ENCODE measurements at places on chromosomes 7 and 10. TPM values are rescaled to one million over a fixed set of nuclear protein-coding genes. Genes with fewer than 3 reads are reported as not detected.
A peak's percentile ranks its signal among the peaks of the same experiment; 100 is the strongest.

DNA sequence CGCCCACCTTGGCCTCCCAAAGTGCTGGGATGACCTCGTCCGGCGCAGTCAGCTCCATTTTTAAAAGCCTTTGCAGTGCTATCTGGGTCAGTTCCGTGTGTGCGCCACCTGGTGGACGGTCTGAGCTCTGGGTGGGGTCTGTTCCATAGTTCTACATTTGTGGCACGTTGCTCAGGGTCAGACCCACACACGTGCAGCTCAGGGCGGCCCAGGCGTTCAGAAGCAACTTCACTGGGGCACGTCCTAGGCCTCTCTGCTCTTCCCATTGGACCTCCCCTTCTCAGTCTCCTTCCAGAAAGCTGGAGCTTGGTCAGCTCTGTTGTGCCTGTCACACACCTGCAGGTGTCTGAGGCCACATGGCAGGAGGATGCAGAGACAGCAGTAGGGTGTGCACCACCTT lies 137.9 kb downstream of the DNAJB6 start:
- peak; percentile 40 for DNase-seq

- DNase-seq = no peak
Measured at GRCh38 chr7:91114232-91114631, 150.0 kb upstream of the FZD1 start.

- DNase-seq = no peak
Measured at GRCh38 chr10:99331207-99331803, 2.1 kb downstream of the CNNM1 start.

- no peak for DNase-seq
Measured at GRCh38 chr7:91039033-91039432, 225.2 kb upstream of the FZD1 start.

DNA sequence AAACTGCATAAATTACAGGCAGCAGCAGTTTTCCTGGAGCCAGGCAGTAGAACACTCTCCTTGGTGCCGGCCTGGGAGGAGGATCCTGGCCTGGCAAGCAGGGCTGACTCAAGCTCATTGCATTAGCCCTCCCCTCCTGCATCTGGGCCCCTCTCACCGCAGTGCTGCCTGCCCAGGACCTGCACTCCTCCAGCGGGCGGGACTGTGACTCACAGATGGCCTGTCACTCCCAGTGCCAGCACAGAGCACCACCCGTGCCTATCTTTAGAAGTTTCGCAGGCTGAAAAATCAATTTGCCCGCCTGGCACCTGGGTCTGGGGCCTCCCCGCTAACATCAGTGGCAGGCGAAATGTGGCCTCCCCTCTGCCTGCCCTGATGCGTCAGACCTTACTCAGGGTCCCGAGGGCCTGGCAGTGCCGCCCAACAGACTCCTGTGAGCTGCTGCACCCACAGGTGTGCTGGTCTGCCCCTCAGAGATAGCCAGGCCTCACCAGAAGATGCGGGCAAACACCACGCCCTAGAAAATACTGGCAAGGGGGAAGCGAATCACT lies 123.8 kb downstream of the KCNMA1 start:
- DNase-seq = no peak

The GRID2IP gene
- not detected for total RNA-seq

The GHRHR gene
- total RNA-seq = not detected

The ENTPD1 gene
- 6.0 TPM for total RNA-seq

- DNase-seq = no peak
Measured at GRCh38 chr10:65555192-65555591, 1370.6 kb upstream of the LRRTM3 start.

Measured in Right ventricle myocardium superior (tissue), 1 donor.